ENCODE measurements at places on chromosomes 6 and 20.

- DNase-seq: no peak
These were observed 916 bp downstream of the TRIM27 start for GRCh38 chr6:28922821-28923317.

GRCh38 chr6:151071295-151071694, 168.5 kb upstream of the AKAP12 start:
- DNase-seq: no peak

DNA sequence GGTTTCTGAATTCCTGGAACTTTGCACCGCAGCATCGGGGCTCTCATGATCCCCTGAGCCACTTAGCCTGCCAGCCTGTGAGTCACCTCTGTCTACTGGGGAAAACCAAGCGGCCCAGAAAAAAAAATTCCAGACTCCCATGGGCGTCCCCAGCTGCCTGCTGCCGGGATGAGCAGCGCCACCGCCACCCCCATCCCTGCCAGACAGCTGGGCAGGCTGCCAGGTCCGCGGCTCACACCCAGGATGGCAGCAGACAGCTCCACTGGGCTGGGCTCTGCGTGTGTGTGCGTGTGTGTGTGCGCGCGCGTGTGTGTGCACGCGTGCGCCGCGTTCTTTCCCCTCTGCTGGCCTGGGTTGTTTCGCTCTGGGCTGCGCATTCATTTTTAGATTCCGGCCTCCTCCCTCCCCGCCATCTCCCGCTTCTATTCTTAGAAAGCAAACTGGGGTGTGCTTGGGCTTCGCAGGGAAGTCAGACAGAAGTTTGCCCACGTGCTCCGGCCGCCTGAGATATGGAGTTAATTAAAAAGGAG, 38.9 kb upstream of the PMEPA1 start:
- peak; percentile 83 for DNase-seq

DNA sequence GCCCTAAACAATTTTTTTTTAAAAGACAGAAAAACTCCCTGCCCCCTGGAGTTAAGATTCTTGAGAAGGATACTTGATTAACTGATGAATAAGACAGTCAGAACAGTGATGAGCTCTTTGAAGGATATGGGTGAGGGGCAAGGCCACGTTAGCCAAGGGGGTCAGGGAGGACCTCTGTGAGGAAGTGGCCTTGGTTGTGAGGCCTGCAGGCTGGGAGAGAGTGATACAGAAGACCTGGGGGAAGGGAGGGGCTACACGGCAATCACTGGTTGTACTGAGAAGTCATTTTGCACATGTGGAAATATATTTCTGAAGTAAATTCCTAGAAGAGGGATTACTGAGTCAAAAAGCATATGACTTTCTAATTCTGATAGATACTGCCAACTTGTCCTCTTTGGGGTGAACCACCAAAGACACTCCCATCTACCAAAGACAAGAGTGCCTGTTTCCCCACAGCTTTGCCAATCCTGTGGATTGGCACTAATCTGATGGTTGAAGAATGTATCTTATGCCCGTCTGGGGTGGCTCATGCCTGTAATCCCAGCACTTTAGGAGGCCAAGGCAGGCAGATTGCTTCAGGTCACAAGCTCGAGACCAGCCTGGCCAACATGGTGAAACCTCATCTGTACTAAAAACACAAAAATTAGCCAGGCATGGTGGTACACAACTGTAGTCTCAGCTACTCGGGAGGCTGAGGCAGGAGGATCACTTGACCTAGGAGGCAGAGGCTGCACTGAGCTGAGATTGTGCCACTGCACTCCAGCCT, 22.3 kb upstream of the BCAS4 start:
- no peak for DNase-seq

- no peak for DNase-seq
These were observed 80.3 kb downstream of the CTNNBL1 start for GRCh38 chr20:37774156-37774555.

DNA sequence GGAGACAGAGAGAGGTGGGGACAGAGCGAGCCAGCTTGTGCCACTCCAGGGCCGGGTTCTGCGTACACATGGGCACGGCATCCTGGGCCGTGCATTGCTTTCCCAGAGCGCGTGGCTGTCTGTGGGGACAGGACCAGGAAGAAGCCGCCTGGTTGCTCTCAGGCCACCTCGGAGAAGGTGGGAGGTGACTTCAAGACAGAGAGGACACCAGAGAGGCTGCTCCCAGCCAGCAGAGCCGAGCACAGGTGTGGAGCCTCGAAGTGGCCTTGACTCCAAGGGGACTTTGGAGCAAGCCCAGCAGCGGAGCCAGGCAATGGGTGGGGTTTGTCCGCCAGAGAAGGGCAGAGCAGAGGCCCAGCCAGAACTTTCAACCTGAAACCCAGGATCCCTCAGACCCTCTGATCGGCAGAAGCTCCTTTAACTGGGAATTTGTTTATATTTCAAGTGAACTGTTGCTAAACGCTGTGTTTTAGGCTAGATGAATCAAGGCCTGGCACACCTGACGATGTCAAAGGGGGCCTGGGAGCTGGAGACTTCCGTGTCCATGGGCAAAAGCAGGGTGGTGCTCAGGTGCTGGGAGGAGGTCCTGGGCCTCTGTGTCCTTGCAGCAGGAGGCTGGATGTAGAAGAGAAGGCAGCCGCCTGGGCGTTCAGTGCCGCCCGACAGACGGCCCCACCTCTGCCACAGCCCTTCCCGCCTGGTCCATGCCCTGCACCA, 262.1 kb downstream of the DLL1 start:
- DNase-seq: no peak
